HTR-8/SVneo (cell line): ENCODE measurements at places on chromosomes 1 and 21.
A peak's percentile ranks its signal among the peaks of the same experiment; 100 is the strongest.

DNA sequence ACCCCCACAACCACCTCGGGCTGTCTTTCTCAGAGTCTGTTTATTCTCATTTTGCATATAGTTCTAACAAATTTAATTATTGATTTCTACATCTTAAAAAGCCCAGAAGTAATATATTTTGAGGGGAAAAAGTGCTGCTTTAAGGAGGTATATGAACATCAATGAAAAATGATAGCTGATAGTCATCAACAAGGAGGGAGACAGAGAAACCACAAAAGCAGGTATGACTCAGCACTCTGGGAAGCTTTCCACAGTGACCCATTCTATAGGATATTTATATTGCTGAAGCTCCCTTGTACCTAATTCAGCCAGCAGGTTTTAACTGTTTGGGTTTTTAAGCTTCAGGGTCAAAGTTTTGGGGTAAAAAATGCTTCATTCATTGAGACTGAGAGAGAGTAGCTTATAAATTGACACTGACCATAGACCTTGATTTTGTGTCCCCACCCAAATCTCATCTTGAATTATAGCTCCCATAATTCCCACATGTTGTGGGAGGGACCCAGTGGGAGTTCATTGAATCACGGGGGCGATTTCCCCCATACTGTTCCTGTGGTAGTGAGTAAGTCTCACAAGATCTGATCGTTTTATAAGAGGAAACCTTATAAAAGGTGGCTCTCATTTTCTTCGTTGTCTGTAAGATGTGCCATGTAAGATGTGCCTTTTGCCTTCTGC, 27.4 kb downstream of the VANGL1 start:
- peak; percentile 22 for DNase-seq

- no peak for DNase-seq
These were observed 84.0 kb downstream of the MAN1C1 start for GRCh38 chr1:25700626-25701025.

GRCh38 chr1:43531107-43531905, 623 bp downstream of the PTPRF start:
- peak; percentile 28 for DNase-seq

DNA sequence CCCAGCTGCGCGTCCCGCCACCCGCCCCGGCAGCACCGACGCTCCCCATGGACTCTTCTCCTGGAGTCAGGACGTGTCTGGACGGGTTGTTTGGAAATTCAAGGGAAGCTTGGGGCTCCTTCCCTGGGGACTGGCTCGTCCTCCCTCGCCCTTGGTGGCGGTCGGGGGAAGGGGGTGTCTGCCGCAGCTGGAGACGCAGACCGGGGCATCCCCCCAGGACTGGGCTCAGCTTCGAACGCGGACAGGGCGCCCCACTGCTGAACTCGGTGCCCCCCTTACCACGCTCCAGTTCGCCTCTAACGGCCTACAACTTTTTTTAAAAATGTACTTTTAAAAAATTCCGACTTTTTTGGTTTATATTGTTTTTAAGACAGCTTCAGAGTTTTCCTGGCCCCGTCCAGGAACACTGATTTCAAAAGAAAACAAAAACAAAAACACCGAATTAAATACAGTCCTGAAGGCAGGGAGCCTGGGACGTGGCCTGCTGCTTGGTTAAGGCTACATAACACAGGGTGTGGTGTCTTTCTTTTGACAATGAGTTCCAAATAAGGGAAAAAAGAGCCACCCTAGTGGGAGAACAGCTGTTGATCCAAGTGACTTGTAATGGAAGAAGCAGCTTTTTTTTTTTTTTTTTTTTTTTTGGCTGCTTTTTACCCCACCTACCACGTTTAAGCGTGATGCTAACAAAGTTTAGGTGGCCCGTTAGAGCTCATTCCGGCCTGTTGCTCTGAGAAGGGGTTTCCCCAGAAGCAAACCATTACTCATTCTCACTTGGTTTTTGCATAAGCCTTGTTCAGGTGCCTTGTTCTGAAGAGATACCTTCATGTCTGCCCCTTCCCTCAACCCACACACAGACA, 862 bp upstream of the DIPK1A start:
- peak; percentile 33 for DNase-seq

DNA sequence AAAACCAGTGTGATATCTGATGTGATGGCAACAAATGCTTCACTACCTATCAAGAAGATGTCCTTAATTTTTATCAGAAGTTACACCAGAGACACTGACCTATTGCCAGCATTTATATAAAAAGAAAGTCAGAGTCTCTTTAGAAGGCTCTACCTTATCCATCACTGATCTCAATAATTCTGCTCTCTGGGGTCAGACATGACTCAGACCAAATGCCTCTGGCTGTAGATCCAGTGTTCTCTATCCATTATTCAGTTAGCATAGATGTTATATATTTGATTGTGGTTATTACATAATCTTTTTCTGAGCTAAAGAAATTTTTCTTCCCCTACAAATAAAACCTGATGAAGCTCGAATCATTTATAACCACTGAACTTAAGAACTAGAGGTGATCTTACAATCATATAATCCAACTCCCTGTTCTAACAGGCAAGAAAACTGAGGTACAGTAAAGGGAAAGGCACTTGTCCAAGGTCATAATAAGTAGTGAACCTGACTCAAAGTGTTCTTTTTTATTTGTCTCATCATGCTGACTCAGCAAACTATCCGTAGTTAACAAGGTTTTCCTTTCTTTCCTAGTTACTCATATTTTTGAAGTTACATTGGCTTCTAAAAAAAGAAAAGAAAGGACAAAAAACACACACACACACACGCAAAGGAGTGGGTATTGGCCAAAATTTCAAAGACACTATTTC, 43.6 kb upstream of the ESRRG start:
- DNase-seq: no peak

DNA sequence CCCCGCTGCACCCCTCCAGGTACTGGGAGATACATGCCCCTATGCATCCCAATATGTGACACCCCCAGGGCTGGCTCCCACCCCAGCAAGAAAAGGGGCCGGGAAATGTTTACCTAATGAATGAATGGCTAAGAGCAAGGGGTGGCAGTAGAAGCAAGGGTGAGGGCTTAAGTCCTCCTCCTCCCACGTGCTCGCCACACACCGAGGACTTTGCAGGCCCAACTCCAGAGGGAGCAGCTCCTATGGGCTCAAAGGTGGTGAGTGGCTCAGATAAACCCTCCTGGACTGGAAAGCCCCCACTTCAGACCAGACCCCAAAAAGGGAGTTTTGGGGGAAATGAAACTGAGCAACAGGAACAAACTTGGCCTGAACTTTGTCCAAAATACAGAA, 11.4 kb downstream of the SLC45A3 start:
- DNase-seq: no peak

GRCh38 chr1:51372561-51372960, 42.2 kb upstream of the TTC39A start:
- DNase-seq: no peak

DNA sequence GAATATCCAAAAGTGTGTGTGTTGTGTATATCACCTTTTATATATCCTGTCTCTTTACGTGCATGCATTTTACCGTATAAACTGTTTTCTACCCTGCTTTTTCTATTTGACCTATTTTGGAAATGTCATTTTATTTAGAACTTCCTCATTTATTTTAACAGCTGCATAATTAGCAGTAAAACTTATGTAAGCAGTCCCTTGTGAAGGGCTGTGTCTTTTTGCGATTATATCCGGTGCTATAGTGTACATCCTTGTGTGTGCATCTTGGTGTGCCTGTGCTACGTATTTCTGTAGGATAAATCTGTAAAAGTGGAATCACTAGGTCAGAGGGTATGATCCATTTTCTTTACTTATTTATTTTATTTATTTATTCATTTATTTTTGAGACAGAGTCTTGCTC, 7.2 kb downstream of the LGALS8 start:
- no peak for DNase-seq

DNA sequence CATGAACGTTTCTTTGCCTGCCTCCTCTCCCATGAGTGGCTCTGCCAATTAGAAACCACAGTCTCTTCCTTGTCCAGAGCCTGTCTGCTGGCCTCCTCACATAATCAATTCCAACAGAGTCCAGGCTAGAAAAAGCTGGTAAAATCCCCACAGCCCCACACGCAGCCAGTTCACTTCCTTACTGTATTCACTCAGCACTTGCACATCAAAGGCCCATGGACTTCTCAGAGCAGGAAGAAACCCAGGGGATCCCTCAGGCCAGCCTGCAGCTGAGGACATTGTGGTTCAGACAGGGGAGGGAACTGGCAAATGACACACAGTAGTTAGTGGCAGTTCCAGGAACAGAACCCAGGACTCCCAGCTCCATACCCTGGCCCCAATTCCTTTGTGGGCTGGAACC, 171.6 kb upstream of the EDN2 start:
- DNase-seq: no peak

DNA sequence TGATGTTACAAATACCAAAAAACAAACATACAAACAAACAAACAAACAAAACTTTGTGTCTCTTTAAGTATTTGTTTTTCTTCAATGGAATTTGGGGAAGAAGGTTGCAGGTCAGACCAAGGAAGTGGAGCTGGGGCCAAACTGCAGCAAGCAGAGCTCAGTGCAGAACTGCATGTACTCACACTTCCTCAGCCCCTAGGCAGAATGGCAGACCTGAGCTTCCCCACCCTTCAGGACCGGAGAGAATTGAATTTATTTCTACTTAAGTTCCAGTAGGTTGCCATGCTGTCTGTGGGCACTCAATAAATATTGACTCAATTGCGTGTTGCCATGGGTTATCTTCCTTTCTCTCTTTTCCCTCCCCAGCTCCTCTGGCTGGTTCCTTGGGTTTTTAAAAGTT, 173.6 kb downstream of the PTGER3 start:
- DNase-seq: no peak

- DNase-seq: no peak
These were observed 101.9 kb downstream of the FNBP1L start for GRCh38 chr1:93549811-93550210.

DNA sequence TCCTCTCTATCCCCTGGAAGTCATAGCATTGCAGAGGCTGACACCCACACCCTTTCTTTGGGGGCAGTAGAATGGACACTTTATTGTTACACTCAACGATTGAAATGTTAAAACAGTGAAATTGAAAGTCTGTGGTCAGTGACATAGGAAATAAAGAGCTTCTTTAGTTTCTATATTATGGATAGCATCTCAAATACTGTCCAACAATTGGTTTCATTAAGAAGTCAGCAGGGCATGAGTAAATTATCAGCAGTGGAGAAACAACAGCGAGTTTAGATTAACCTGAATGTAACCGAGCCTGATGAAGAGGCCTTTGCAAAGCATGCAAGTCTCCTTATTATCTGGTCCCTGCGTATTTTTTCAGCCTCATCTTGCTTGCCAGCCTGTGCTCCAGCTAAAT, 350.7 kb downstream of the NTNG1 start:
- no peak for DNase-seq

DNA sequence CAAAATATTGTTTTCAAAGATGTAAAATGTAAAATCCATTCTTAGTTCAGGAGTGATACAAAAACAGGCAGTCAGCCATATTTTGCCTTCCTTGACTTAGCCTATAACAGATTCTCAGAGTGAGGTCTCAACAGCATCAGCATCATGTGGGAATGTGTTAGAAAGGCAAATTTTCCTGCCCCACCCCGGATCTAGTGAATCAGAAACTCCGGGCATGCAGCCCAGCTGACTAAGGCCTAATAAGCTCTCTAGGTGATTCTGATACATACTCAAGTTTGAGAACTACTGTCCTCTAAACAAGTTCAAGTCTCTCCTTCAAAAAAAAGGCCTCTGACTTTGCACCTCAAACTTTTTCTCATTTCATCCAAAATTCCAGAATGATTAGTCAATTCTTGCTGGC, 46.9 kb upstream of the PRRC2C start:
- DNase-seq: peak; percentile 57

- DNase-seq: no peak
These were observed 1.4 kb upstream of the MT1HL1 start for GRCh38 chr1:237005674-237006073.

GRCh38 chr1:173095632-173096031, 44.9 kb upstream of the TNFSF18 start:
- DNase-seq: peak; percentile 12

GRCh38 chr21:14383596-14384180, 742 bp upstream of the HSPA13 start:
- peak; percentile 3 for DNase-seq

GRCh38 chr1:111784273-111784901, 28.7 kb downstream of the DDX20 start:
- DNase-seq: no peak

GRCh38 chr1:241396747-241397681, 40.0 kb upstream of the RGS7 start:
- peak; percentile 31 for DNase-seq

DNA sequence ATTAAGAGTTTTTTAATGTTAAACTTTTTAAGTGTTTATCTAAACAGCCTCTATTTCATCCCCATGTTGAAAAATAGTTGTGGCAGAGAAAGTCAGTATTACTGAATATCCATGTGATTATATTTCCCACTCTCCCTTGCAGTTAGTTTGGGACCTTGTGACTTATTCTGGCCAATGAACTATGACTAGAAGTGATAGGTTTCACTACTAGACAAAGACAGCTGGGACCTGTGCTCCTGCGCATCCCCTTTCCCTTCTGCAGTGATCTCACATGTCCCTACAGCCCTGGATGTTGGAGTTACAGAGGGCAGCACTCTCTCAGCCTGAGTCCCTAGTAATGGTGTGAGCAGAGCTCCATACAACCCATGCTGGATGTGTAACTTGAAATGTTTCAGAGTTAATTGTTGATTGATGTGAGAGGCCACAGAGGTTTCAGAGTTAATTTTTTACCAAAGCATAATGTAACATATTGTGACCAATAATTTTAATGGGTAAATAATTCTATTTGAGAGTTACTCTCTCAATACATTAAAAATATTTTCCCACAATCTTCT, 18.7 kb upstream of the SAMD13 start:
- DNase-seq: no peak

- no peak for DNase-seq
These were observed 364.2 kb upstream of the ST6GALNAC5 start for GRCh38 chr1:76503100-76503499.

DNA sequence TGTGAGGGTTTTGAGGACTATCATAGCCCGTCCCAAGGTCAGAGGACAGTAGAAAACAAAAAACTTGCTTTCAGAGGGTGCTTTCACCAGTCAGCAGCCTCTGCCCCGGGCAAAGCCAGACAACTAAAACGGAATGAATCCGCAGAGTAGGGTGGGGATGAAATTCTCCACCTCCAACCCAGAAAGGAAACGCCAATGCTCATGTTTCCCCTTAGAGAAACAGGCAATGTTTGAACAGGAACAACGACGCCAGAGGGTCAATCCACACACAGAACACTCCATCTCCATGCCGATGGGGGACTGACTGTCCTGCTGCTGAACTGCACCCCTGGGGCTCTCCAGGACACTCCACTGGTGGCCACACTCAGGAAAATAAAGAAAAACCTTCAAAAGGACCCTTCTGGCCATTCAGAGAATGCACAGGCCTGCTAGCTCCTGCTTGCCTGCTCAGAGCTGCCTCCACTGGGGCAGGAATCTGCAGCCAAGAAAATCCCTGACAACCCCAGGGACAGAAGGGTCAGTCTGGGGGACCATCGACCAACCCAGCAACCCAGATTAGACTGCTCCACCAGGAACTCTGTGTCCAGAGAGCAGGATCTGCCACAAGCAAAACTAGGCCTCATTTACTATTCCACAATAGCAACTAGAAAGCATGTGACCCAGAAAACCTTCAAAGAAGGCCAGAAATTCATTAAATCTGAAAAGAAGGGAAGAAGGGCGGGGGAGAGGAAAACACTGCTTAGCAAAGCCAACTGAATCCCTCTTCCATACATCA, 116.0 kb downstream of the TOMM20 start:
- DNase-seq: no peak
